Stimulated activated CD8-positive, alpha-beta memory T cell treated with anti-CD3 and anti-CD28 coated beads, Interleukin-15, amount 100 ng/mL, for 48 hours (primary cell): ENCODE measurements at places on chromosomes 6 and 20.

GRCh38 chr6:95768539-95768938 lies 191.2 kb downstream of the MANEA start:
- no peak for DNase-seq

- no peak for DNase-seq
These were observed 228.9 kb upstream of the JAG1 start for GRCh38 chr20:10902576-10903282.

GRCh38 chr20:48394415-48395081 lies 433.3 kb downstream of the PREX1 start:
- no peak for DNase-seq

GRCh38 chr20:58829531-58829941 lies 21.2 kb downstream of the GNAS-AS1 start:
- no peak for DNase-seq

- DNase-seq, result no peak
These were observed 39.5 kb downstream of the ELOVL5 start for GRCh38 chr6:53309059-53309900.

- no peak for DNase-seq
These were observed 145.4 kb downstream of the TTLL2 start for GRCh38 chr6:167470101-167470835.

DNA sequence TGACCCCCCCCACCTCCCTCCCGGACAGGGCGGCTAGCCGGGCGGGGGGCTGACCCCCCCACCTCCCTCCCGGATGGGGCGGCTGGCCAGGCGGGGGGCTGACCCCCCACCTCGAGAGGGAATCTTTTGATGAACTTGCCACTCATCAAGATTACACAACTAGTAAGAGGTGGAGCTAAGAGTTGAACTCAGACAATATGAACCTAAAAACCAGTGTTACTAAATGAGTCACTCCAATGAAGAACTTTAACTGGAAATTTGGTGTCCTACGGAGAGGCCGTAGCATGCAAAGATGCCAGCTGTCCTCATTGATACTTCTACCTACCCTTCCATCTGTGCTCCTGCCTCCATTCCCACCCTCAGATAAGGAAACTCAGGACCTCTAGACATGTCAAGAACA lies 42.8 kb downstream of the PFDN4 start:
- DNase-seq, result no peak

- peak; percentile 36 for DNase-seq
These were observed 12.1 kb downstream of the FOXS1 start for GRCh38 chr20:31833130-31833930.

GRCh38 chr20:45053430-45054351 lies 47.2 kb downstream of the KCNS1 start:
- no peak for DNase-seq

GRCh38 chr6:161354276-161354840 lies 80.5 kb upstream of the AGPAT4 start:
- DNase-seq, result no peak

GRCh38 chr6:69784595-69785377 lies 12.0 kb downstream of the LMBRD1 start:
- DNase-seq, result no peak

- DNase-seq, result no peak
These were observed 122.3 kb downstream of the QRSL1 start for GRCh38 chr6:106751501-106752252.

GRCh38 chr6:47047479-47048407 lies 5.6 kb upstream of the ADGRF1 start:
- DNase-seq, result no peak

DNA sequence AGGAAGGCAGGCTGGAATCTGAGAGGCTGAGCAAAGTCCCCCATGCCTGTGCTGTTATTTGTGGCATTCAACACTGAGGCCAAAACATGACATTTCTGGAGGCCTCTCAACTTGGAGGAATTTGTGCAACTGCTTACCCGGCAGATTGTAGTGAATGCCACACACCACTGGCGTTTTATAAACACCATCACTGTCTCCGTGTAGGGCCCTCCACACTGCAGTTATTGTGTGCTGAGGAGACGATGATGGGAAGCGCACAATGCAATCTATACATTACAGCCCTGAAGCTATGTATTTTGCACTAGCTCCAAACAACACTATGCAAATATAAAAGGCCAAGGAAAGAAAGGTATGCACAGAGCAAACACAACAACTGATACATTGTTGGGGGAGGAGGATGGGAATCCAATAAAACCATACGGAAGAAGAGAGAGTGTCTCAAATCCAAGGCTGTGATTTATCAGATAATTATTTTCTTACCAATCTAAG lies 106.5 kb downstream of the SMLR1 start:
- no peak for DNase-seq

DNA sequence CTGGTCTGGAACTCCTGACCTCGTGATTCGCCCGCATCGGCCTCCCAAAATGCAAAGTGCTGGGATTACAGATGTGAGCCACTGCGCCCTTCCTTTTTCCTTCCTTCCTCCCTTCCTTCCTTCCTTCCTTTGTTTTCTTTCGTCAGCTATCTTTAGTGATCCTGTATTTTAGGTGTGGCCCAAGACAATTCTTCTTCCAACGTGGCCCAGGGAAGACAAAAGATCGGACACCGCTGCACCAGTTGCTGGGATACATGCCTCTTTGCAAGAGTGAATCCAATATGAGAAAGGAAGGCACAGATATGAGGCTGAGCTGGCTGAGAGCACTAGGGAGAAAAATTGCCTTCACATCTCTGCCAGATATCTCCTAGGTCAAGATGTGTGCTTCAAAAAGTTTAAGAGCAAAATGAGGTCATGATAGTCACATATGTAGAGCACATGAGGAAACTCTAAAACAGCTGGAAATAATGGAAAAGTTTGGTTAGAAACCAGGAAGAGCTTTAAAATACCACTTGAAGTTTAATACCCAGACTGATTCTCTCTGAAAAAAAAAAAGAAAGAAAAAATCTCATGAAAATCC lies 41.8 kb downstream of the OR2B2 start:
- no peak for DNase-seq

DNA sequence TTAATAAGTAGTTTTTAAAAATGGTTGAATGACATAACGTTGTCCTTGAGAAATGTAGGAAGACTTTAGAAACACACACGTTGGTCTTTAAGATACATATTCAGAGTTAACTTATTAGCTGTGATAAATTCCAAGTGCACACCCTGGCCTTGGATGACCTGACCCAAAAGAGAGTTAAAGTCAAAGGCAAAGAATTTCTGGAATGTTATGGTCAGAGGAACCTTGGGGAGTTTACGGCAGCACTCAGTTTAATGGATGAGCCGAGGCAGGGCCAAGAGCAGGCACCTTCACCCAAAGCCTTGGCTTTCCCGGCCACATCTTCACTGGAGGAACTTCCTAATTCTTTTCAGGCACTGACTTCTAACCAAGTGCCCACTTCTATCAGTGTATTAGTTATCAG lies 200.5 kb downstream of the SMOC2 start:
- no peak for DNase-seq

GRCh38 chr6:158737710-158738615 lies 81.2 kb downstream of the EZR start:
- no peak for DNase-seq

DNA sequence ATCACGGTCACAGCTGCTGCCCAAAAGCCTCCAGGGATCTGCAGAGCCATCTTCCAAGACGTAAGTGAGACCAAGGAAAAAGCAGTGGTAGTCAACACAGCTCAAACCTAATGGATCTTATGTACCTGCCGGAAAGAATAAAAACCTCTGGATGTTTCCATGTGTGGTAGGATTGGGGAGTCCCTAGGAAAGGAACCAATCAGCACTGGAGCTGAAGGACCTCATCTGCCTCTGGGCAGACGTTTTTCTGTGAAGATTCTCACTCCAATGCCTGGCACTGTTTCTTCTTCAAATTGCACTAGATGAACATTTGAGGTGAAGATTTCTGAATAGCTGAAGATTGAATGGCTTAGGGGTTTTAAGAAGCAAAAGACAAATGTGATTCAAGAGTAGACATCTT lies at the start of gene HLA-DQB2:
Gene HLA-DQB2 (minus strand): TSS at position 112 of the 400 bp plus-strand sequence. CDS start 62 bp downstream, at position 50.
- no peak for DNase-seq

DNA sequence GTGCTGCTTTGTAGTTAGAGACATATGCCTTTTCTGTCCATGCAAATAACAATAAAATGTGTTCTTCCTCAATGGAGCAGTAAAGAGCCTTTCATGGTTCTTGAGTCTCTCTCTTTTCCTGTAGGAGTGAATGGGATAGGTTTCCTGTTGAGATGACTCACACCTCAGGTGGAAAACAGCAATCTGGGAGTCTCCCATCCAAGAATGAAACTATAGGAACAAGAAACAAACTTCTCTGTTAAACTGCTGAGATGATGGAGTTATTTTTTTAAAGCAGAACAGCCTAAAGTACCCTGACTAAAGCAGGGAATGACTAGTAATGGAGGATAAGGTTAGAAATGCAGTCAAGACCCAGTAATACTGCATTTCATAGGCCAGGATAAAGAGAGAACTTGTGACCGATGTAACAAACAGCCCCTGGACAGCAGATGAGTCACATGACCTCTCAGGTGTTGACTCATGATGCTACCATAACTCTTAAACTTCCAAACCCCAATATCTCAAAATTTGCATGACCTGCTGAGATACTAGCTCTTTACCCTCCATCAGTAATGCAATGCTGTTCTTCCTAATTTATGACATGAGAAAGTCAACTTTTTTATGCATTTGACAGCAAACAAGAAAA lies 548.9 kb downstream of the CBLN4 start:
- DNase-seq, result no peak

- DNase-seq, result no peak
These were observed 53.6 kb upstream of the FRMD1 start for GRCh38 chr6:168132531-168133167.

DNA sequence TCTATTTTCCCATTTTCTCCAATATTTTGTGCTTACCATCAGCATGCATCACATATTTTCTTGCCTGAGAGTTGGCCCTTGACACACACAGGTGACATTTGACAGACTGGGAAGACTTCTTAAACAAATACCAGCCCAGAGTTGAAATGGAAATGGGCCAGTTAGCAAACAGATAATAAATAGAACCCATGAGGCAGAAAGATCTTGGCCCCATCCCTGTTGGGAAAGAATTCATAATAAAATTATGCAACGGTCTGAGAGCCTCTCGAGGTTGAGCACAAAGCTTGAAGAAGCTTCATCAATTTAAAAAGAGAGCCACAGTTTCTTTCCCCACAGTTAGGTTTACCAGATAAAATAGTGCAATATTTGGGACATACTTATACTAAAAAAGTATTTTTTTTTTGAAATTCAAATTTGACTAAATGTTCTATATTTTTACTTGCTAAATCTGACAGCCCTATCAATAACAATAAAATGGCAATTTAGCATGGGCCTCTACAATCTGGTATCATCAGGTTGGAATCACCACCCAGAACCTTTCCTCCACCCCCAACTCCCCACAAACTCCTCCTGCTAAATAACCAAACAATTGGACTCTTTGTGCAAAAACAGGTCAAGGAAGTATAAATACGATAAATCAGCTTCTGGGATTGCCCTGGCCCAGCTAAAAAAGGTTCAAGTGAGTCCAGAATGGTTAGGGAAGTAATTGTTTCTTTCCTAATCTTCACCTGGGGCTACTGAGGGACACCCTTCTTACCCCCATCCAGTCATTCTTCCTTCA lies 129.8 kb downstream of the CD164 start:
- DNase-seq, result no peak

DNA sequence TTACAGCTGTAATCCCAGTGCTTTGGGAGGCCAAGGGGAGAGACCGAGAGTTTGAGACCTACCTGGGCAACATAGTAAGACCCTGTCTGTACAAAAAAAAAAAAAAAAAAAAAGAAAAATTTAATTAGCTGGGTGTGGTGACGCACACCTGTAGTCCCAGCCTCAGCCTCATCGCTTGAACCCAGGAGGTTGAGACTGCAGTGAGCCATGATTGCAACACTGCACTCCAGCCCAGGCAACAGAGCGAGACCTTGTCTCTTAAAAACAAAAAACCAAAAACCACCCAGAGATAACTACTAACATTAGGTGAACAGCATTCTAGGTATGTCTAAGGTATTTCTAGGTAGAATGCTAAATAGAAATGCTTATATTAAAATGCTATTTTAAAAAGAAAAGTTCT lies 21.0 kb upstream of the PI16 start:
- DNase-seq, result no peak

DNA sequence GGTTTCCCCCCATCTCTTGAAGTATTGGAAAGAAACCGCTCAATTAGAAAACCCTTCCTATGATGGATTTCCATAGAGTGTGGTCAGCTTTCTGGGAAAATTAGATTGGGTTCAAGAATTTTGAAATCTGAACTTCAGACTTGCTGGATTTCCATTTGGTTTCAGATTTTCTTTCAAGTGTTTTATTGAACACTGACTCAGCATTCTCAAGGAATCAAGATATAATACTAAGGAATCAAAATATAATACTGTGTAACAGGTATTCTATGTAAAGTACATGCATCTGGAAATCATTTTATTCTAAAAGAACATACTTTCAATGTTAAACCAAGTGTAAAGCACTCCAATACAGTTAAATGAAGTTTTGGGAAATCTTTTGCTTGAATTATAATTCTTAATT lies 94.7 kb upstream of the CCN2 start:
- DNase-seq, result no peak

DNA sequence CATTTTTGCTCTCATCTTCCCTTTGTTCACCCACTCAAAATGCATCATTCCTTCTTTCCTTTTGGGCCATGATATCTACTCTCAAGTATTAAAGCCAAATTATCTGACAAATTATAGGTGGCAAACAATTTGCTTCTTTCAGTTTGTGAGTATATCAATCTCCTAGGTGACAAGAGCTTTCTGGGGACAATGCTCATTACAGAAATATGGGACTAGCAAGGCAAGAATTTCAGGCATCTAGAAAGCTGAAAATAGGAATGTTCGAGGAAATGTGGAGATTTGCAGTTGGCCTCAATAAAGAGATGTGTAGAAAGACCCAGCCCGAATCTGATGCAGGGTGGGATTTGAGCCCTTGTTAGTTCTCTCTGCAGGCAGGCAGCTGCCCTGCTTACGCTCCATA lies 71.8 kb downstream of the ALDH8A1 start:
- no peak for DNase-seq

GRCh38 chr6:56144538-56145324 lies 102.6 kb downstream of the COL21A1 start:
- no peak for DNase-seq

- no peak for DNase-seq
These were observed 68.1 kb downstream of the PREX1 start for GRCh38 chr20:48759631-48760245.

DNA sequence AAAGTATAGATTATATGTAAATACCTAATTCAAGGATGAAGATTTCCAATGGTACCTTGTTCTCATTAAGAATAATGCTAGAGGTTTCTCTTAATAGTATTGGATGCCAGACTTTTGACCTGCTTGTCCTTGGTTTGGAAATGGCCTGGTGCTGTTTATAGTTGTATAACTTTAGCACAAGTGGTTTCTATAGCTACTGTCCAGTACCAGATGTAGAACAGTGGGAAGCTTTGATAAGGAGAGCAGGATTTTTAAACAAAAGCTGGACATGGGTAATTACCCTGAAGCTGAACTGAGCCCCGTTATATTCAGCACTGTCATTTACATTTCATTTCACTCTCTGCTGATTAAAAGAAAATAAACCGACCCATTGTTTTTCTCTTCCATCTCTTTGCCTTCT lies 43.7 kb downstream of the TRMT11 start:
- DNase-seq, result no peak
